ENCODE measurements at places on chromosomes 7 and 10. TPM values are rescaled to one million over a fixed set of nuclear protein-coding genes. Genes with fewer than 3 reads are reported as not detected.

- DNase-seq = no peak
Observed at GRCh38 chr10:69439813-69440506, 11.3 kb upstream of the TSPAN15 start.

- no peak for DNase-seq
Observed at GRCh38 chr10:24841530-24841929, 110.9 kb downstream of the PRTFDC1 start.

- DNase-seq = no peak
Observed at GRCh38 chr10:42638821-42639270, 476 bp upstream of the ZNF33B start.

DNA sequence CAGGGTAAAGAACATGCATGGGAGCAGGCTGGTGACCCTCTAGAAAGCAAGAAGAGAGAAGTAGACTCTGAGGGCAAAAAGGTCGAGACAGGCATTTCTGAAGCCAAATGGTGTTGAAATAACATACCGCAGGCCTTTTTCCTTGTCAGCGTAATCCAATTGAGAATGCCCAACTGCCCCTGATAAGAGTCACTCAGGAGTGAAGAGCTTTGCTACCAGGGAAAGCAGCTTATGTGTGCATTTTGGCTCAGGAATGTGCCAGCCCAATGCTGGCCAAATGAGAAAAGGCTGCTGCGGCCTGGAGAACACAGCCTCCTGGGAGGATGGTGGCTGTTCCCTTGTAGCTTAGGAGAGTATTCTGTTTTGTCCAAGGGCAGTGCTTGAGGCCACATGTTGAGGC, 61.4 kb upstream of the NFKB2 start:
- DNase-seq = no peak

GRCh38 chr7:25636871-25637283, 408.6 kb upstream of the NPVF start:
- no peak for DNase-seq

WNT16 gene
- total RNA-seq = 33.5 TPM

- no peak for DNase-seq
Observed at GRCh38 chr10:69324583-69324982, 46.3 kb downstream of the HK1 start.

ZFAND4 gene
- total RNA-seq = 12.3 TPM

GRCh38 chr10:97683556-97684367, 3.3 kb downstream of the AVPI1 start:
- DNase-seq = no peak

- no peak for DNase-seq
Observed at GRCh38 chr7:81414411-81414810, 355.4 kb downstream of the HGF start.

GRCh38 chr10:99858849-99859248, 76.4 kb downstream of the ABCC2 start:
- no peak for DNase-seq

GRCh38 chr7:112510001-112510742, 29.4 kb downstream of the LSMEM1 start:
- no peak for DNase-seq

- no peak for DNase-seq
Observed at GRCh38 chr7:129471402-129471827, 30.9 kb upstream of the SMKR1 start.

HOXA10 gene
- 2.8 TPM for total RNA-seq

CALML5 gene
- total RNA-seq = 133 TPM

DNA sequence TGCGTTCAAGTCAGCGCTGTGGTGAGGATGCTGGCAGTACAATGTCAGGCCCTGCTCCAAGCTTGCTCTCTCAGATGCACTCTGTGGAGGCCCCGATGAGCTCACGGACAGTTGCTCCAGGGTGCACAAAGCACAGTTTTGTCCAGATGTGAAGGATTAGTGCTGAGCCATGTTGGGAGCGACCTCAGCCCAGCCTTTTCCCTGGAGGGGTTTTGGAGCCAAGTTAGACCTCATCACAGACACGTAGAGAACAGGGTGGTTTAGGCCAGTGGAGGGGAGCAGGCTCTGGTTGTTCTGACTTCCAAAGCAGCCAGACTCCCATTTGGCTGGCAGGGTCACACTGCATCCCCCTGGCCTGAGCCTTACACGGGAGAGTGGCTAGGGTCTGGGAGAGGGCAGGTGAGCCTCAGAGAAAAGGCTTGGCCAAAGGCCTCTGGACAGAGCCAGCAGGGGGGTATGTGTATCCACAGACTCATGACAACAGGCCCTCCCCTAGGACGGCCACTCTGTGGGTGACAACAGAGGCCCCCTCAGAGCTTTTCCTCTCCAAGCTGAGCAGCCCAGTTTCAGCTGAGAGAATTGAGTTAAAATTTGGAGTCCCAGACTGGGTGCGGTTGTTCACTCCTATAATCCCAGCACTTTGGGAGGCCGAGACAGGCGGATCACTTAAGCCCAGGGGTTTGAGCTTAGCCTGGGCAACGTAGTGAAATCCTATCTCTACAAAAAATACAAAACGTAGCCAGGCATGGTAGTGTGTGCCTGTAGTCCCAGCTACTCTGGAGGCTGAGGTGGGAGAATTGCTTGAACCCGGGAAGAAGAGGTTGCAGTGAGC, 4.7 kb downstream of the PLAC9 start:
- DNase-seq = peak; percentile 87

RAMP3 gene
- 3.5 TPM for total RNA-seq

DNA sequence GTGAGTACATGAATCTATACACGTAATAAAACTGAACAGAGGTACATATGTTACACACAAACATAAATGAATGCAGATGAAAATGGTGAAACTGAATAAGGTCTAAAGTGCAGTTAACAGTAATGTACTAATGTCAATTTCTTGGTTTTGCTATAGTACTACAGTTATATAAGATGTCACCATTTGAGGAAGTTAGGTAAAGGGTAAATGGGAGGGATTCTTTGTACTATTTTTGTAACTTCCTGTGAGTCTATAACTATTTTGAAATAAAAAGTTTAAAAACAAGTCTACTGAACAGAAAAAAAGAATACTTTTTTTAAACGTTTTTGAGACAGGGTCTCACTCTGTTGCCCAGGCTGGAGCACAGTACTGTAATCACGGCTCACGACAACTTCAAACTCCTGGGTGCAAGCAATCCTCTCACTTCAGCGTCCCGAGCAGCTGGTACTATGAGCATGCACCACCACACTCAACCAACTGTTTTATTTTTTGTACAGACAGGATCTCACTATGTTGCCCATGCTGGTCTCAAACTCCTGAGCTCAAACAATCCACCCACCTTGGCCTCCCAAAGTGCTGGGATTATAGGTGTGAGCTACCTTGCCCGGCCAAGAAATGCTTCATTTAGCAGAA, 71.5 kb downstream of the WAPL start:
- DNase-seq = no peak

DNA sequence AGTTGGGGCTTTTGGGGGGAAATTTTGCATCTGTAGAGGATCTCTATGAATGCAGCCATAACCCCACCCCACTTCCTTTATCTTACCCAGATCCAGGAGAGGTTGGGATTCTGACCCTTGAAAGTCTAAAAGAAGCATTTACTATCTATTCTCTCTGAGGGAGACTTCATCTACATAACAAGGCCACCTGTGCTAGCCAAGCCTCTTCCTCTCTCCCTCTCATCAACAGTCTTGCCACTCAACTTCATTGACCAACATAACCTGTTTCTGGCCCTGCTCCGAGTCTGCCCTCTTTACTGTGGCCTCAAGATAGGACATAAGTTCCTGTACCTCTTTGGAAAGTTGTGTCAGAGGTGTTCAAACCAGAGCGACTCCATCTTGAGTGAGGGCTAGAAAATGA, 19.4 kb downstream of the TUBAL3 start:
- no peak for DNase-seq

DNA sequence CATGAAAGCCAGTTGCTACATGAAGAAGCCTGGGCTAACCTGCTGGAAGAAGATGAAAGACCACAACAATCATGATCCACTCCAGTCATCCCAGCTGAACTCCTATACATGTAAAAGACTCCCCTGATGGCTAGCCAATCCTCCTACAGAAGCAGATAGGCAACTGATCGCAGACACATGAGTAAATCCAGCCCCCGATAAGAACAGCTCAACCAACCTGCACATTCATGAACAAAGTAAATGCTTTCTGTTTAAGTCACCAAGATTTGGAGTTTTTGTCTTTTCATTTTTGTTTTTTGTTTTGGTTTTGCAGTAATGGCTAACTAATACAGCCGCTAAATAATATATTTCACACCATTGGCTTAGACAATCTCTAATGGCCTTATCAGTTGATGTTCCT, 53.7 kb downstream of the PRLHR start:
- no peak for DNase-seq

DNA sequence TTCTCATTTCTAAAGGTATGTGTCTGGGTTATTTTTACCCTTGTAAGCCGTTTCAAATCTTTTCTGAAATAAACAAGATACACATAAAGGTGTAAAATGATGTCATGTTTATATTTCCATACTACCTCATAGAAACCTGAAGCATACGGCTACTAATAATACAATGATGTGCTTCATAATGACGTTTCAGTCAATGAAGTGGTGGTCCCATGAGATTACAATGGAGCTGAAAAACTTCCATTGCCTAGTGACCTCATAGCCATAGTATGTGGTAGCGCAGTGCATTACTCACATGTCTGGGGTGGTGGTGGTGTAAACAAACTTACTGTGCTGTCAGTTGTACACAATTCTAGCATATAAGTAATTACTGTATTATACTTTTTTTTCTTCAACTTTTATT, 24.9 kb downstream of the EPDR1 start:
- DNase-seq = no peak

CD36 gene
- total RNA-seq = 589 TPM

- DNase-seq = no peak
Observed at GRCh38 chr7:102122026-102122425, 164.6 kb upstream of the SH2B2 start.

ZNF239 gene
- 5.6 TPM for total RNA-seq

GRCh38 chr10:93062514-93063143, 2.0 kb downstream of the CYP26C1 start:
- DNase-seq = no peak

DNA sequence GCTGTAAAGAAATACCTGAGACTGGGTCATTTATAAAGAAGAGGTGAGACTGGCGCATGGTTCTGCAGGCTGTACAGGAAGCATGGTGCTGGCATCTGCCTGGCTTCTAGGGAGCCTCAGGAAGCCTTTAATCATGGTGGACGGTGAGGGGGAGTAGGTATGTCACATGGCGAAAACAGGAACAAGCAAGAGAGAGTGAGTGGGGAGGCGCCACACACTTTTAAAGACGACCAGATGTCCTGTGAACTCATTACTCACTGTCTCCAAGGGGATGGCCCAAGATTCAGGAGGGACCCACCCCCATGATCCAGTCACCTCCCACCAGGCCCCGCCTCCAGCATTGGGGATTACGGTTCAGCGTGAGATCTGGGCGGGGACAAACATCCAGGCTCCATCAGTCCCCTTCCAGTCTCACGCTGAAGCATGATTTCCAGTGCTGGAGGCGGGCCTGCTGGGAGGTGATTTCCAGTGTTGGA, 3.2 kb downstream of the ZNF316 start:
- DNase-seq = no peak

ZNF479 gene
- not detected for total RNA-seq

FOXP2 gene
- 12.5 TPM for total RNA-seq

GRCh38 chr7:31699050-31699449, 12.0 kb downstream of the PPP1R17 start:
- DNase-seq = no peak

DNA sequence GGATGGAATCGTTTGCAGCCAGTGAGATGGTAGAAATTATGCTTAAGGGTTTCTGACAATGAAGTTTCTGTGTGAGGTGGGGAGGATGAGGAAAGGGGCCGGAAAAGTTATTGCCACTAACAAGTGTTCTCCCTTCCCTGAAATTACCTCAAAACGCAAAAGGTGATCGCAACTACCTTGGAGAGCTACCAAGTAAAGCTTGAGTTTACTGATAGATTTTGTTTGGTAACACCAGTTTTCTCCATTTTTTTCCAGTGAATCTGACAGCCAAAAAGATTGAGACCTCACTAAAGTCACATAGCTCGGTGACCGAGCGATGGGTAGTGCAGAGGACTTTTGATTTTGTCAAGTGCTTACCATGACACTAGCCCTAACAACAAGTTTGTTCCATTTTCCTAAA, 1.6 kb downstream of the SUV39H2 start:
- DNase-seq = no peak

VSTM2A gene
- total RNA-seq = 0.20 TPM

PTPRZ1 gene
- total RNA-seq = 47.6 TPM

CDK1 gene
- 40.3 TPM for total RNA-seq

GRCh38 chr10:131983780-131984179, 2.1 kb upstream of the BNIP3 start:
- no peak for DNase-seq

PRLHR gene
- total RNA-seq = under 0.01 TPM

CALD1 gene
- total RNA-seq = 196 TPM

- no peak for DNase-seq
Observed at GRCh38 chr7:80463272-80463920, 48.5 kb downstream of the GNAT3 start.

CCL26 gene
- total RNA-seq = 0.69 TPM

GPER1 gene
- 1.6 TPM for total RNA-seq

DNA sequence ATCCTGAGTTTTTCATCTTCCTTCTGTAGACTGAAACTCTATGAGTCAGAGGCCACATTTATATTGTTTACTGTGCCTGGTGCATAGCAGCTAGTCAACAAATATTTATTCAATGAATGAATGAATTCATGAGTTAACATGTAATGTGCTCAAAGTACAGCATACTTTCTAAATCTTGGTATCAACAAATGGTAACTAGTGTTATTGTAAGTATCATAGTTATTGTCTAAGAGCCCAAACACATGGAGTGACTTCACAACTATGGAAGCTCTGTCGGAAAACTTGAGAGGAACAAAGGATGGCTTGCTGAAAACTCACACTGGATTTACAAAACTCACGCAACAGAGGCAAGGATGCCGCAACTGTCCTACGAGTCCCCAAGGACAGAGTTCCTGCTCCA, 35.9 kb downstream of the DENND2A start:
- peak; percentile 97 for DNase-seq

LIPN gene
- 8.2 TPM for total RNA-seq

DNA sequence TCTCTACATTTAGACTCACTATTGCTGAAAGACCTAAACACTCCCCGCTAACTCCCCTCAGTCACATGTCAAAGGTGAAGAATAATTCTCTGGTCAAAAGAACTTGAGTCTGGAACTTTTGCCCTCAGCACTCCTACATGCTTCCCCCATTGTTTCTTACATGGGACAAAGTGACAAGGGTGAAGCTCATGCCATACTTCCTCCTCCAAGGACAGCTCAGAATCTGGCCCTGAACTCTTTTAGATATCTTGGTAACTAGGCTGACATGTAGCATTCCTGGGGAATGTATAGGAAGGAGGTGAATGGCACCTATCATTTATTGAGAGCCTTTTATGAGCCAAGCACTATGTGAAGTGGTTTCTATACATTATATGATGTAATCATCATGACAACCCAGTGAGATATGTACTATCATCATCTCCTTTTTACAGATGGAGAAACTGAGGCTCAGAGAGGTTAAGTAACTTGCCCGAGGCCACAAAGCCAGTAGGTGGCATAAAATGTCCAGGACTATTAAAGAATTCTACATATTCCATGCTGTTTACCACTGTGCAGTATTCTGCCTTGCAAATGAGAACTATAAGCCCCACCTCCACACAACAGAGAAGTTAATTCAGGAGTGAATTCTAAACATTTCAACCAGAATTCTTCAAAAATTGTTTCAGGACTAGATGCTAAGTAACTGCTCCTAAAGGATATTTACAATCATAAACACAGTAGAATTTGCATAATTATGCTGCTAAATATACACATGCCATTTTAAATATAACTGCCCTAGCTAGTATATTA, 246.6 kb downstream of the ARHGAP21 start:
- no peak for DNase-seq

Measured in skin of body (tissue), 3 donors.